Smooth muscle cell of the umbilical artery (primary cell): ENCODE measurements at places on chromosomes 16 and 17. TPM values are rescaled to one million over a fixed set of nuclear protein-coding genes. Genes with fewer than 3 reads are reported as not detected.

Gene KRTAP29-1
- total RNA-seq = not detected in 2 replicates

Gene TLCD2
- total RNA-seq = 2.8 and 3.6 TPM in 2 replicates

Gene CIBAR2
- not detected in 2 replicates for total RNA-seq

Gene OR3A2
- total RNA-seq = not detected in 2 replicates

Gene HOXB1
- total RNA-seq = not detected in 2 replicates

Gene TMC7
- 0.59 and 0.69 TPM in 2 replicates for total RNA-seq

Gene HAS3
- 3.9 and 10.1 TPM in 2 replicates for total RNA-seq

Gene CDRT15L2
- not detected in 2 replicates for total RNA-seq

Gene PPP1R27
- total RNA-seq = 0.09 TPM in 1 of 2 replicates, not detected in the other

Gene KRTAP1-5
- 0.23 and 0.30 TPM in 2 replicates for total RNA-seq

Gene WNT9B
- total RNA-seq = not detected in 2 replicates

Gene KRTAP3-2
- not detected in 2 replicates for total RNA-seq

Gene C16orf89
- total RNA-seq = not detected in 2 replicates
